ENCODE measurements at places on chromosomes 12 and 14.
A peak's percentile ranks its signal among the peaks of the same experiment; 100 is the strongest.

GRCh38 chr14:52527052-52527451 is 25.3 kb downstream of the TXNDC16 start:
- DNase-seq, result no peak

GRCh38 chr14:87992718-87993628 is at the start of gene GALC:
Gene GALC, minus strand, starts transcription at chr14:87993182. Its CDS starts 18 bp downstream, at chr14:87993164.
- DNase-seq, result peak; percentile 91

DNA sequence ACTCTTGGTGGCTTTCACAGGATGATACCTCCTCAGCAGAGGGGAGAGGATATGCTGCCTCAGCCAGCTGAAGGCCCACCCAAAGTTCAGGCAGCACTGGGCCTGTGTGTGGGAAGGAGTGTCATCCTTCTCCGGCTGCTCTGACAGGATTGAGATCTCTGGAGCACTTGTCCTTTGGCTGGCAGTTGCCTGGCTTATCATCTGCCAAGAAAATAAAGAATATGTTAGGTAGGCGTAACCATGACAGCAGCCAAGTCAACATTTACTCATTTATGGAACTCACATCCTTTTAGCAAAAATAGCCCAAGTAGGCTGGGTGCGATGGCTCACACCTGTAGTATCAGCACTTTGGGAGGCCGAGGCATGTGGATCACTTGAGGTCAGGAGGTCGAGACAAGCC is 68.5 kb downstream of the PPFIBP1 start:
- DNase-seq, result no peak

- DNase-seq, result no peak
Observed at GRCh38 chr12:110343736-110344555, 59.6 kb downstream of the ANAPC7 start.

DNA sequence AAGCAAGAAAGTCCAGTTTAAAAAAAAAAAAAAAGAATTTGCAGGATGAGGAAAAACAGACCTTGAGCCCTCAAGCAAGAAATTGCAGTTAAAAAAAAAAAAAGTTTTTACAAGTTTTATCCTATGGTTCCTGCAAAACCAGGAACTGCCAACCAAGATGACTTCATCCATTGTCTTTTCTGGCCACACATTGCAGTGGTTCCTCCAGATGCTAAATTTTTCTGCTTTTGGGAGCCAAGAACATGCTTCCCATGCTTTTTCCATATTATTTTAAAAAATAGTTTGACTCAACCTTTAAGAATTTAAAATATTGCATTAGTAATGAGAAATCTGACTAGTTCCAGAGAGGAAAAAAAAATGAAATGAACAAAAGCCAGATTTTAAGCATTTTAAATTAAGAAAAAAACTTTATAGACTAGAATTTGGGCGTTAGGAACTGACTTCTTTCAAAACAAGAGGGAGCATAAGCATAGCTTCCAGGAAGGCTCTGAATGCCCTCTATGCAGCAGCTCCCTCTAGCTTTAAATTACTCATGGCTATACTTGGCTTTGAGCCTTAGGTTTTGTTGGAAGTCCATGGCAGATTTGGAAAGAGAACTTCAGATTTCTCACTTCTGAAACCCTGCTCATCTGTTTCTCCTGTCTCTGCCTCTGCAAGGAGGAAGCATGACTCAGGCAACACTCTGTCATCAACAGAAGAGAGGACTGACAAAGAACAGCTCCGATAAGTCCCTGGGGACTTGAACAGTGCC is 124.5 kb downstream of the GPR65 start:
- DNase-seq, result no peak

- no peak for DNase-seq
Observed at GRCh38 chr12:108807476-108807875, 49.9 kb downstream of the SSH1 start.
